ENCODE measurements at places on chromosomes 12 and 14. TPM values are rescaled to one million over a fixed set of nuclear protein-coding genes. Genes with fewer than 3 reads are reported as not detected.

The COX8C gene
- not detected for total RNA-seq

The ABCB9 gene
- total RNA-seq, result 2.5 TPM

GRCh38 chr14:56102941-56103340, 15.3 kb upstream of the PELI2 start:
- DNase-seq, result no peak

DNA sequence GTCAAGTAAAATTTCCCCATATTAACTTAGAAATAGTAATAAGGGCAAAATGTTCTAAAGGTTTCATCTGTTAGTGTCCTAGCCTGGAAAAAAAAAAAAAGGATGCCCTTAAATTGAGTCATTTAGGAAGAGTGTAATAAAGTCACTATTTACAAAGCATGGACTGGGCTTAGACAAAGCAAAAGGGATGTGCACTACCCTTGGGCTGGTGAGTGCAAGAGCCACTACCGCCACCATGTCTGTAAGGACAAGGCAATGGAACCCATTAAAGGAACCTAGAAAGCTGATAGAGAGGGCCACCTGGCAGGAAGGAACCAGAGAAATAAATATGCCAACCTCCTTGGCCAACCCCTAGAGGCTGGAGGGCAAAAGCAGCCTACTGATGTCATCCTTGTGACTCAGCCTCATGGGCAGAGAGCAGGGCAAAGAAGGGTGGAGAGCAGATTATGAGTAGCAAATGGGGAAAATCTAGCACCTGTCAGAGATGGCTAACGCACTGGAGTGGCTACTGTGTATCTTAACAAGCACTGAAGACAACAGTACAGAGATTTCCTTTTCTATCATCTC, 59.5 kb upstream of the FUT8 start:
- no peak for DNase-seq

- DNase-seq, result no peak
Observed at GRCh38 chr12:119036878-119037825, 55.8 kb downstream of the SRRM4 start.

DNA sequence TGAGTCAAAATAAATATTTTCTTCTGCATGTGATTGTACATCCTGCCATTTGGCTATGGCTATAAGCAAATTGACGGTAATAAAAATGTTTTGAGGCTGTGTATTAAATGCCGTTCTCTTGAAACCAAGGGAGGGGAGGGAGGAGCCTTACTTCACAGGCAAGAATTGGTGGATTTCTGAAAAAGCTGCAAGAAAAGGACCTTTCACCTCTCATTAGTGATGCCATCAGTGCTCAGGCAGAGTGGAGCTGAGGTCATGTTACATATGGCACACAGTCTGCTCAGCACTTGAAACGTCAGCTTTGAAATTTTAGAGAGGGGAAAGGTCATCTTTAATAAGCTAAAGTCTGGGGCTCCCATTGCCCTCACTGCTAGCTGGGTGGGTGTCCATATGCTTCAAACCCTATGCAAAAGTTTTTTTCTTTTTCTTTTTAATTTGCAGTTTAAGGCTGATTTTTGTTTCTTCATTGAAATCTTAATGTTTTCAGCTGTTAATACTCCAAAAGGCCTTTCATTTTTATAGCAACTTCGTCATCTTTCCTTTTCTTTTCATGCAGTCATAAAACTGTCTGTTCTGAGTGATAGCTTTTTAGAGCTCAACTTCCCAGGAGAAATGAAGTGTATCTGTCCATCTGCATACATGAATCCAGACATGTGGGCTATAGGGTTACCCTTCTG, 9.8 kb upstream of the SIX1 start:
- DNase-seq, result no peak

- DNase-seq, result no peak
Observed at GRCh38 chr14:25843481-25844470, 754.1 kb downstream of the NOVA1 start.

GRCh38 chr12:64733857-64734256, 25.3 kb downstream of the GNS start:
- no peak for DNase-seq

- DNase-seq, result peak; percentile 70
Observed at GRCh38 chr14:59028476-59029202, 159.8 kb upstream of the DAAM1 start.

DNA sequence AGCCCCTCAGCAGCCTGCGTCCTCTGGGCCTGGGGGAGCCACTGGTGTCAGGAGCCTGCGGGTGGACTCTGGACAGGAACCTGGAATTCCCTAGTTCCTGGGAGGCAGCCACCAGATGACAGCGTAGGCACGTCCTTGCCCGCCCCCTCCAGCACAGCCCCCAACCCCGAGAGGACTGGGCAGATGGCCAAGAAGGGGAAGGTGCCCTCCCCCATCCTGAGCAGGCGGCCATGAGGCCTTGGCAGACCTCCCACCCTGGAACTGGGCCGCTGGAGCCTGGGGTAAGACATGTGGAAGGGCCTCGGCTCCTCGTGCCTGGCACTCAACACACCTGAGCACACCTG, 60.4 kb upstream of the FBRSL1 start:
- no peak for DNase-seq
